MG63 (cell line): ENCODE measurements at places on chromosomes 11 and 22. TPM values are rescaled to one million over a fixed set of nuclear protein-coding genes. Genes with fewer than 3 reads are reported as not detected.

DNA sequence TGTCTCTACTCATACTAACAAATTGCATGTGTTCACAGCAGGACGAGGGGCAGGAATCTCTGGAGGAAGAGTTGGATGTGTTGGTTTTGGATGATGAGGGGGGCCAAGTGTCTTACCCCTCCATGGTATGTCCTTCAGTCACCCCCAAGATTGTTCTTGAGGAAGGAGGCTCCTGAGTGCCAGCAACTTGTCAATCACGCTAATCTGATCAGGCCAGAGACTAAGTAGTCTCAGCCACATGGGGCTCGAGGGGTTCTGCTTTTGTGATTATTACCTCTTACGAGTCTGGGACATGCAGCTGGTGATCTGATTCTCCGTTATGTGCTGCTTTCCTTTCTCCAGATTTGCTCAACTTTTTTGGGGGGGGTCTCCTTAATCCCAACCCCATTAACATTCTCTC is 54.3 kb downstream of the CTNND1 start:
- DNase-seq, result no peak

DNA sequence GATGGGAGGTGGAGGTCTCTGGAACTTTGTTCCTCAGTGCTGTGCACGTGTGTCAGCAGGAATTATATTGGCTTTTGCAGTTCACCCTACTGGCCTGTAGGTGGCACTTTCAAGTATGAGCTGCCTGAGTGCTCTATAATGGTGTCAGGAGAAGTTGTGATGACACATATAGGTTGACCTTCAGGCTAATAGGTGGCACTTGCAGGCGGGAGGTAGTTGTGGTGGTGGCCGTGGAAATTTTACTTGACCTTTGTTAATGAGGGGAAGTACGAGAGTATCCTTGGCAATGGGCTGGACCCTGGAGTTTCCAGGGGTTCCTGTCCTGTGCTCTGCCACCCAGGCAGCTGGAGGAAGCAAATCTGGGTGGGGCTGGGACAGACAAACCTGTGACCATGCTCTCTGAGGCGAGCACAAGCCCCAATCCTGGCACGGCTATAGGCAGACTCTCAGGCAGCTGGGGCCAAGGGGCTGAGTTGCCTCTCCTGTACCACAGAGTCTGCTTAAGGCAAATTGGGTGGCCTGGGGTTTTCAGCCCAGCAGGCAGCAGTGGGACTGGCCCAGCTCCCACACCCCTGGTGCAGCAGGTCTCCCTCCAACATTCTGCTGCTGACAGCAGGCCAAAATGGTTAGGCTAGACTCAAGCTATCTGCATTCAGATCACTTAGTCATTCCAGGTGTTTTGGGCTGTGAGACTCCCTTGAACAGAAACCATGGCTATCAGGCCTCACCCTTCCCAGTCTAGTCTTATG is 147.5 kb upstream of the CTSC start:
- DNase-seq, result peak; percentile 15

GRCh38 chr11:9639099-9639498 is 24.8 kb upstream of the SWAP70 start:
- no peak for DNase-seq

DNA sequence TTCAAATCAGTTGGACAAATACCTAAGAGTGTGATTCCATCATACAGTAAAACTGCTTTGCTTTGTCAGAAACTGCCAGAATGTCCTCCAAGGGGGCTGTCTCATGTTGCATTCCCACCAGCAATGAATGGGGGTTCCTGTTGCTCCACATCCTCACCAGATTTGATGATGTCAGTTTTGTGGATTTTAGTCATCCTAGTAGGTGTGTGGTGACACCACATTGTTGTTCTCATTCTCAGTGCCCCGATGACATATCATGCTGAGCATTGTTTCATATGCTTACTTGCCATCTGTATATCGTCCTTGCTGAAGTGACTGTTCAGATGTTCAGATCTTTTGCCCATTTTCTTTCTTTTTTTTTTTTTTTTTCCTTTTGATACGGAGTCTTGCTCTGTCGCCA is 37.0 kb downstream of the CDPF1 start:
- no peak for DNase-seq

The ACRV1 gene
- total RNA-seq, result not detected in 2 replicates

The DDIAS gene
- total RNA-seq, result 9.2 and 10.3 TPM in 2 replicates

The MYEOV gene
- 1.2 and 1.3 TPM in 2 replicates for total RNA-seq

DNA sequence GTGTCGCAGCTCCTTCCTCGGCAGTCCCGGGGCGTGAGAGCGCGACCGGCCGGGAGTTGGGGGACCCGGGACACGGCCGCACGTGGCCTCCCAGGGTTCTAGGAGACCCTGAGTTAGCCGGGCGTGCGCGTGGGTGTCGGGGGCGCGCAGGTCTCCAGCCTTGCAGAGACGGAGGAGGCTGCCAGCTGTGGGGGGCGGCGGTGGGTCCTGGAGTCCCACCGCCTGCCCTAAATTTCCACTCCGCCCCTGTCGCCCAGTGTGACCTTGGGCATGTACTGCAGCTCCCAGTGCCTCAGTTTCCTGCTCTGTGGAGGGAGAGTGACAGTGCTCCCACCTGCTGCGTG is 18.8 kb downstream of the RRP7A start:
- DNase-seq, result no peak

The AASDHPPT gene
- total RNA-seq, result 44.5 and 62.1 TPM in 2 replicates

The MUC6 gene
- total RNA-seq, result not detected in 2 replicates

GRCh38 chr11:116300232-116300631 is 472.6 kb downstream of the BUD13 start:
- no peak for DNase-seq

The VSIG2 gene
- total RNA-seq, result not detected in 2 replicates
